Stimulated activated CD4-positive, alpha-beta T cell treated with anti-CD3 and anti-CD28 coated beads, Interleukin-4, amount 100 ng/mL, for 24 hours (primary cell): ENCODE measurements at places on chromosomes 2 and 18.

DNA sequence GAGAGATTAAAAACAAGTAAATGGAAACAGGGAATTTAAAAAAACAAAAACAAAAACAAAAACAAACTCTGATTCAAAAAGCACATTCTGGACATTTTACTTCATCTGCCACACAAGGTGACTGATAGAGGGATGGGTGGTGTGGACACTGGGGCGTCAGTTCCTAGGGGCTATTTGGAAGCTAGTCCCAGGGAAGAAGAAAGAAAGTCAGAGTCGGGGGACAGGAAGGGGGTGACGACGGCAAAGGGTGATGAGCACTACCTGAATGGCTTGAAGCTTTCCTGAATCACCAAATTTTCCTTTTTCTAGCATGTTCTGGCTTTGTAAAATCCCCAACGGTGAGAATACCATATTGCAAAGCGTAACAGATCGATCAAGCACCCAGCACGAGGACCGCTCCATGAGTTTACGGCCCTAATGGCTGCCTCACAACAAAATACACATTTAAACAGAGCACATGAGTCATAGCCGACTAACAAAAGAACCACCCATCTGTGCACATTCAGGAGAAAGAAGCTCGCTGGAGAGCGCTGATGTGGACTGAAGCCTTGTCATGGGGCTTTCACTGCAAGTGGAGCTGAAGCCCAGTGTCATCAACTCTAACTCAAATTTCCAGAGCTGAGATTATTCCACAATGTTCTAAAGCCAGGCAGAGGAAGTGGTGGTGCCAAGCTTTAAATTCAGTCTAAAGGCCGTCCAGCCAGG is 178.9 kb downstream of the LNPK start:
- no peak for DNase-seq

DNA sequence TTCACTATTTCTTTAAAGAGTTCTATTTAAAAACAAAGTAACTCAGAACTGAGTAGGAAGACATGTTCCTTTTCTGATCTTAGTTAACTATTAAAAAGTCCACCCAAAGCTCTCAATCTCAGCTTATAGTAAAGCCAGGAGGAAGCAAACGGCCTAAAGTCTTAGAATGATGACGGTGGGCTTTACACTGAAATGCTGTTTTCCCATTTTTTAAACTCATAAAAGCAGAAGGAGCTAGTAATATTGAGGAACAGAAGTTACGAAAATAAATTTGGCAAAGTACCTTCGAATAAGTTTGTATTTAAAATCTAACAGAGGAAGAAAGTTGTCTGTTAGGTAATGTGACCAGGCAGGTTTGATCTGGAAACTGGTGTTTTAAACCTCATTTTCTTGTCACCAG is 111.1 kb downstream of the ZNF532 start:
- no peak for DNase-seq

- DNase-seq, result no peak
Measured at GRCh38 chr18:46196627-46197243, 92.5 kb downstream of the HAUS1 start.

DNA sequence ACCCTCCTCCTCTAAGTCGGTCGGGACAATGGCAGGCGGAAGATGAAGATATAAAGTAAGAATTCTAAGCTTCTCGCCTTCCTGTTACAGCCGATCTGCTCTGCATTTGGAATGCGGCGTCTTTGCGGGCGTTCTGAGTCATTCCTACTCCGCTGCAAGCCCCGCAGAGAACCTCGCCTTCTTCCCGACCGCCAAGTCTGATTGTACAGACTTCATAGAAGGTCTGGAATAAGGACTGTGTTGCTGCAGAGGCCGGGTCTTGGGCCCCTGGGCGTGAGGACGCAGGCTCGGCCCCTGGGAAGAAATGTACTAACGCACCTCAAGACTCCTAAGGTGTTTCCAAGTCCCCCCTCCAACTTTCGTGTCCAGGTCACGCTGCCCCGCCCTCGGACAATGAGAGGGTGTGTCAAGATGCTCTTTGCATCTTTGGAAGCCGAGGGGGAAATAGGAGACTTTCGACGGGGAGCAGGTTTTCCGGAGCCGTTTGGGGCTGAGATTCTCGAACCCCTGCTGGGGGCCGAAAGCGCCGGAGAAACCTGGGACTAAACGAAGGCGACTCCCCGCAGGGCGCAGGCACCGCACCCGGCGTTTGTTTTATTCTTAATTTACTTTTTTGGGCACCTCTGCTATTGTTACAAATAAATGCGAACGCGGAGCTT is 12.7 kb upstream of the PAX3 start:
- DNase-seq, result no peak

DNA sequence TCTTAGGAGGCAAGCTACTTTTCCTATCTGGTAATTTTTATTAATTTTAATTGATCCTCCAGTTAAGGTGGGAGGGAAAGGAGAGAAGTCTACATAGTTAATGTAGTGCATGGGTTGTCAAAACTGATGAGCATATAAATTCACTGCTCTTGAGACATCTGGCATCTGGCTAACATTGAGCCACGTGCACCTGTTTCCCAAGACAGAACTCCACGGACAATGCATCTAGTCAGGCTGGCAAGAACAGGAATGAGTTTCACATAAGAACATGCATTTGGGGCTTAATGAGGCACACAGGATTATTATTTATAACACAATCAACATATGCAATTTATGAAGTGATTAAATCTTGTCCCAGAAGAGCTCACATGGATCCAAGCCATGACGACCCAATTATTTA is 16.2 kb upstream of the RAB1A start:
- DNase-seq, result no peak

- no peak for DNase-seq
Measured at GRCh38 chr2:217431577-217432269, 571.1 kb downstream of the TNS1 start.
